Fibroblast of pulmonary artery (primary cell): ENCODE measurements at places on chromosomes 12 and 14.

GRCh38 chr12:116343331-116343884 lies 65.9 kb upstream of the MED13L start:
- no peak for DNase-seq

- DNase-seq = no peak
Measured at GRCh38 chr14:104428860-104429259, 150.7 kb upstream of the C14orf180 start.

DNA sequence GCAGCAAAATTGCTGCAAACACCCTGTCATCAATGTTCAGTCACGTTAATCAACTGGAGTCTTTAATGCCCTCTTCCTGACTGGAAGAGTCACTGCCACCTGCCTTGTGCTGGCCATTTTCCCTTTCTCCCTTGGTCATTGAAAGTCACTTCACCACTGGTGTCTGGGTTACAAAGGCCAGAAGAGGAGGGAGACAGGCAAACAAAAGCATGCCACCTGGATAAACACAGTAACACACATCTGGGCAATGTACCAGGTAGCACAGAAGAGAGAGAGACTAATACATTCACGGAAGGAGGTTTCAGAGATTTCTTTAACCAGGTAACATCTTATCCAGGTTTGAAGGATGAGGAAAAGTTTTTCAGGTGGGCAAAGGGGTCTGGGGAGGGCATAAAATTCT lies 32.7 kb downstream of the GPHB5 start:
- no peak for DNase-seq

DNA sequence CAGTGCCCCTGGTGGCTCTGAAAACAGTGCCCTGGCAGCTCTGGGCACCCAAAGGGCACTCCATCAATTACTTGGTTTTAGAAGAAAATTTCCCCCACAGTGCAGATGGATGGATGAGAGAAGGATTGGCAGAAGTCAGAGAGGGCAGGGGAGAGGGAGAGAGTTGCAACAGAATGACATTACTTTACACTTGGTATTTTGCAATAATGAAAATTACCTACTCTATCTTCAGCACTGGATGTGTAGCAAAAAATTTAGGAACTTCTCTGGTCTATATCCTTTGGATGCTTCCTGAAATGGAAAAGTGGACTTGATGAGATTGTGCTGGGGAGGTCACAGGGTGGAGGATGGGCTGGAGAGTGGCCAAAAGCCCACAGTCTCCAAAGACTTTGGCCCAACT lies 193.2 kb downstream of the CHST11 start:
- no peak for DNase-seq

DNA sequence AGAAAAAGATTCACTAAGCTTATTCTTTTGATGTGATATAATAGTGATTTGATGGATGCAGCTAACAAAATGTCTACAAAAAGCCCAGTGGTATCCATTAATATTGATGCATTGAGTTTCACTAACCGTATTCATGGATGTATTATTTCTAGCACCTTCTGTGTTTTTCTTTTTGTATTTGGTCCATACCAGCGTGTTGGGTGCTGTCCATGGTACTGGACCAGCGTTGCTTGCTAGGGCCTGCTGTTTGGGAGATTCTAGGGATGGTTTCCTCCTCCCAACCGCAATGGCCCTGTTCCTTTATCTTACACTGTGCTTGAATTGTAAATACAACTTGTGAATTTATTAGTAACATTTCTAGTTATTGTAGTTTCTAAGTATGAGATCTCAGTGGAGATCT lies 31.7 kb downstream of the ANO4 start:
- peak; percentile 73 for DNase-seq

- DNase-seq = peak; percentile 66
Measured at GRCh38 chr12:48973941-48974673, 2.6 kb upstream of the WNT10B start.

DNA sequence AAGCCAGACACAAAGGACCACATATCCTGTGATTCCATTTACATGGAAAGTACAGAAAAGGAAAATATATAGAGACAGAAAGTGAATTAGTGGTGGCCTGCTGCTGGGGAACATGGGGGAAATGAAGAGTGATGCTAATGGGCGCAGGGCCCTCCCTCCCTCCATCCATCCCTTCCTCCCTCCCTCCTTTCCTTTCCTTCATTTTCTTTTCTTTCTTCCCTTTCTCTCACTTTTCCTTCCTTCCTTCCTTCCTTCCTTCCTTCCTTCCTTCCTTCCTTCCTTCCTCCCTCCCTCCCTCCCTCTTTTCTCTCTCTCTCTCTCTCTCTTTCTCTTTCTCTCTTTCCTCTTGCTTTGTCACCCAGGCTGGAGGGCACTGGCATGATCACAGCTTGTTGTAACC lies 37.3 kb downstream of the ARL6IP4 start:
- no peak for DNase-seq

- DNase-seq = peak; percentile 24
Measured at GRCh38 chr14:100108840-100109593, 43.8 kb downstream of the EVL start.

DNA sequence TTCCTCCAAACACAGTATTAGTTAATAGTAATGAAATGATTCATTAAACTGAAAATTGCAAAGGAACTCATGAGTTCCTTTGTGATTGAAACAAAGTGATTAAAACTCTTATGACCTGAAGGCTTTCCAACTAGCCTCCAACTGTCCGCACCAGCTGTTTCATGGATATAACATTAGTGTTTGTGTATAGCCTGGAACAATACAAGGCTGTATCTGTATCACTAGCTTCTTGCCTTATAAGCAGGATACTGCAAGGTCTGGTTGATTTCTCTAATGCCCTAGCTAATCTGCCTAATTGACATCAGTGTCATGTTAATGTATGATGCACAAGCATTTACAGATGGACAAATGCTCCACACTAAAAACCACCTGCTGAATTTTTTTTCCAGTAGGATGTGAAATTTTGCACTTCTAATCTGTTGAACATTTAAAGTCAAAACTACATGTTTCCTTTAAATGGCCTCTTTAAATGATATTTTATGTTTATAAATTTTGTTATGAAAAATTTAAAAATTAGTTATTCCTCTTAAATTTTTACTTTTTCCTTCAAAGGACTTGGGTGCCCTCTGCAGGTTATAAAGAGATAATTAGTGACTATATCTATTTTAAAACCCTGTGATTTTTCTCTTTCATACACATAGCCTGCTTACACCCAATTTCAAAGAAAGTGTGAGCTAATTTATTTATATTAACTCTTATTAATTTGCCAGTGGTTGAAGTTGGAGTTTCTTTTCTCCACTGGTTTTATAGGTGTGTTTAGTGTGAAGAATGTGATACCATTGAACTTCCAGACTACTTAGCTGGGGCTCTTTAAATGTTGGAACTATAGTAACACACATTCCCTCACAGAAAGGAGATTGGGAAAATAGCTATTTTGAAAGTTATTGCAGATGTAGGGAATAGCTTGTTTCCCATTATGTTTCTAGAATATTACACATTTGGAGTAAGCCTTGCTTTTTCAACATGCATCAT lies 25.4 kb downstream of the AP5M1 start:
- peak; percentile 49 for DNase-seq

- no peak for DNase-seq
Measured at GRCh38 chr12:27506645-27507189, 17.3 kb upstream of the PPFIBP1 start.

DNA sequence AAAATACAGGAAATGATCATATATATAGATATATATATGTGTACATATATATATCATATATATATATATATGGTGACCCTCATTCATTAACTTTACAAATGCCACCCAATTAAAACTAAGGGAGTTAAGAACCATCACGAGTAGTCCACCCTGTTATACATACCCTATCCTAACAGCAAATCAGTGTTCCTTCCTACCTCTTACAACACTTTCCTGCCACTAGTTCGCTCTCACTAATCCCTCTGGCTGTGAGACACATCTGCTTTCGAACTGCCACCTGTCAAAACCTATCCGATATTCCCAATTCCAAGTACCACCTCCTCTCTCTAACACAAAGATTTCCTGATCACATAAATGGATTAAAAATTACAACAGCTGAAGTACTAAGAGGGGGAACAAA lies 100.5 kb downstream of the EEA1 start:
- DNase-seq = no peak

DNA sequence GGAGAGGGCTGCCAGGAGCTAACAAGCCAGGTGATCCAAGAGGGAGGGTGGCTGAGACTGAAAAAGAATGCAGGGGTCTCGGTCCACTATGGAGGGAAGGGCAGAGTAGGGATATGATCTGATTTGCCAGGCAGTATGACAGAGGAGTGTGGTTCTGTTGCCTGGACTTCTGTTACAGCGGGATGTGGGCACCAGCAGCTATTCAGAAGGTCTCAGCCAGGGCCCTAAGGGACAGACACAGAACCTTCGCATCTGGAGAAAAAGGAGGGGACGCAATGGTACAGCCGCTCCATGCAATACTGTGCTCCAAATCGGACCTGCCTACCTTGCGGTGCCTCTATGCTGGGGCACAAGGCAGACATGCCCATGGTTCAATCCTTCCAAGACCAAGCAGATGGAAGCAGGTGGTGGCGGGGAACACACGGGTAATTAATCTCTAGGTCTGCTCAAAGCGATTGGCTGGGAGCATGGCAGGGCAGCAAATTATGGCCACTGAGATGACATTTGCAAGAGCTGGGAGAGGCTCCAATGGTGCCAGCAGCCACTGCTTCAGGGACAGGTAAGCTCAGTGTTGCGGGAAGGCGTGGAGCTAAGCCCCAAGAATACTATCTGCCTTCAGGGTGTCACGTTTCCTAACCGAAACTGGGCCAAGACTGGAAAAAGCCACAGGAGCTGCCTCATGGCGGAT lies 185.5 kb downstream of the FOXN3 start:
- no peak for DNase-seq

- peak; percentile 22 for DNase-seq
Measured at GRCh38 chr14:99436247-99437180, 44.1 kb downstream of the SETD3 start.

GRCh38 chr14:104895207-104895785 lies 29.4 kb upstream of the PLD4 start:
- no peak for DNase-seq

- no peak for DNase-seq
Measured at GRCh38 chr14:21617614-21618013, 17.1 kb downstream of the OR10G2 start.

GRCh38 chr12:54287261-54288157 lies 7.0 kb downstream of the HNRNPA1 start:
- no peak for DNase-seq

GRCh38 chr12:28032811-28033537 lies 60.4 kb upstream of the PTHLH start:
- DNase-seq = no peak

DNA sequence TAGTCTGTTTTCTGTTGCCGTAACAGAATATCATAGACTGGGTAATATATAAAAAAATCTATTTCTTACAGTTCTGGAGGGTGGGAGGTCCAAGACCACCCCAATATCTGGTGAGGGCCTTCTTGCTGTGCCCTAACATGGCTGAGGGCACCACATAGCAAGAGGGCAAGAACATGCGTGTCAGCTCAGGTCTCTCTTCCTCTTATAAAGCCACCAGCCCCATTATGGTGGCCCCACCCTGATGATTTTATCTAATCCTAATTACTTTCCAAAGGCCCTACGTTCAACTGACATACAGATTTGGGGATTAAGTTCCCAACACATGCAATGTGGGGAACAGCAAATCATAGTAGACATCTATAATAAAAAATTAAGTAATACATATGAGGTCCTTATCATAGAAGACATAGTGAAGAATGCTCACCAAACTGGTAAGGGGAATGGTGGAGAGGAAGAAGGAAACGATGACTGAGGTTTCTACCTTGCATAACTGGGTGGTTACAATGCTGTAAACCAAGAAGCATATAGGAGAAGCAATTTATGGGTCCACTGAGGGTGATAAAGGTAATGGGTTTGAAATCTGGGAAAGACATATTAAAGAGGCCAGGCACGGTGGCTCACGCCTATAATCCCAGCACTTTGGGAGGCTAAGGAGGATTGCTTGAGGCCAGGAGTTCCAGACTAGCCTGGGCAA lies 27.0 kb downstream of the BTBD7 start:
- DNase-seq = no peak

DNA sequence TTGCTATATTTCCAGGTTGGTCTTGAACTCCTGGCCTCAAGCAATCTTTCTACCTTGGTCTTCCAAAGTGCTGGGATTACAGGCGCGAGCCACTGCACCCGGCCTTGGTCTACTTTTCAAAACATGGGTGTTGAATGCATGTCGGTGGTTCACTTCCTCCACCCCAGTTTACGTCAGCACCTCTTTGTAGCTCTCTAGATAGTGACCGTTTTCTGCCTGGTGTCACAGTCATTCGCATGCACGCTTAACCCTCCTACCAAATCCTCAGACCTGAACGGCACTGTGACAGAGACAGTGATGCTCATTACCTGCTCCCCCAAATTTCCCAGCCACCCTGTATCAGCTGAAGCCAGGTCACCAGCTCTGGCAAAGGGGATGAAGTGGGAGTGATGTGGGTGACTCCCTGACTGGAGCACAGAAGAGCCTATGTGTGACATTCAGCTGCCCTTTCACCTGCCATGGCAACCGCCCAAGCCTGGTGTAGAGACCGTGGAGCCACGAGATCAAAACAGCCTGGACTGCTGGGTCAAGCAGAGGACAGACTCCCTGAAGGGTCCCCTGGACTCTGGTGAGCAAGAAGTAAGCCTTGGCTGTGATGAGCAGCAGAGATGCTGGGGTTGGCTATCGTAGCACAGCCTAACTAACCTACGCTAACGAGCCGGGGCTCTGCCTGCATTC lies 66.2 kb upstream of the GPR68 start:
- DNase-seq = no peak

DNA sequence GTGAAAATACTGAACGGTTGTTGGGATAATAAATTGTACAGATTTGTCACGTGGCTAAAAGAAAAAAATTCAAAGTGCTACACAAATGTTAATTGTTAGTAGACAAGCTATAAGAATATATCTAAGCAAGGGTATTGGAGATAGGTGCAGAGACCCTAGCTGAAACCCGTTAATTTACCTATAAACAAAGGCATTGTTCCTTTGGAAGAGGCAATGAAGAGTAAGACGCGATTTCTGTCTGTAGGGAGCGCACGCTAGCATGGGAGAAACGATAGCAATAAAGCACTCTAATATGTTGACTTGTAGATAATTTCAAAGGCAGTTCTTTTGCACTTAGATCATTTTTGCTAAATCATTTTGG lies 565 bp downstream of the CCDC77 start:
- DNase-seq = peak; percentile 49

GRCh38 chr14:50676814-50677516 lies 8.9 kb upstream of the SAV1 start:
- DNase-seq = no peak
